NCI-H1436 treated with DMSO at 0.1 percent for 48 hours (cell line): ENCODE measurements at places on chromosomes 3 and 15.

GRCh38 chr3:186930641-186931531 lies 560 bp downstream of the ST6GAL1 start:
- DNase-seq, result no peak

DNA sequence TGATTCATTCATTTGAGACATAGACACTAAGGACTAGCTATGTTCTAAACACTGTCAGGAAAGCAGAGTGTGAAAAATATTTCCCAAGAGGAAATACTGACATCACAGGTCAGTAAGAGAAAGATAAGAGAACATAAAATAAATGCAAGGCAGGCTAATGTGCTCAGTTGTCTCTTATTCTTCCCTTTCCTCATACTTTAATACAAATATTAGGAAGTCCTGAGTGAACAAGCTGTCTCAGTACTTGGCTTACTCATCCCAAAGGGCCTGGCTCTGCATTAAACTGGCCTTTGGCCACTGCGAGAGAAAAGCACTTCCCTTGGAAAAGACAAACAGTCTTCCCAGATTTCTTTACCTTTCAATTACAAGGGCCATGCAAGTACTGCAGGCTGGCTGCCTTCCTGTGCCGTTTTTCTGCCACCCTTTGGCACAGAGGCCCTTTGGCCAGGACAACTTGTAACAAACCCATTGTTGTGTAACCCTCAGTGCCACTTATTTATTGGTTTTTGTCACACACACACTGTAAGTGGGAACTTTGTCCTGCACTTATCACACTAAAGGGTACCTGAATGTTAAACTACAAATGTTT lies 31.7 kb downstream of the EDC3 start:
- no peak for DNase-seq

GRCh38 chr3:105375750-105376511 lies 9.2 kb downstream of the ALCAM start:
- no peak for DNase-seq

DNA sequence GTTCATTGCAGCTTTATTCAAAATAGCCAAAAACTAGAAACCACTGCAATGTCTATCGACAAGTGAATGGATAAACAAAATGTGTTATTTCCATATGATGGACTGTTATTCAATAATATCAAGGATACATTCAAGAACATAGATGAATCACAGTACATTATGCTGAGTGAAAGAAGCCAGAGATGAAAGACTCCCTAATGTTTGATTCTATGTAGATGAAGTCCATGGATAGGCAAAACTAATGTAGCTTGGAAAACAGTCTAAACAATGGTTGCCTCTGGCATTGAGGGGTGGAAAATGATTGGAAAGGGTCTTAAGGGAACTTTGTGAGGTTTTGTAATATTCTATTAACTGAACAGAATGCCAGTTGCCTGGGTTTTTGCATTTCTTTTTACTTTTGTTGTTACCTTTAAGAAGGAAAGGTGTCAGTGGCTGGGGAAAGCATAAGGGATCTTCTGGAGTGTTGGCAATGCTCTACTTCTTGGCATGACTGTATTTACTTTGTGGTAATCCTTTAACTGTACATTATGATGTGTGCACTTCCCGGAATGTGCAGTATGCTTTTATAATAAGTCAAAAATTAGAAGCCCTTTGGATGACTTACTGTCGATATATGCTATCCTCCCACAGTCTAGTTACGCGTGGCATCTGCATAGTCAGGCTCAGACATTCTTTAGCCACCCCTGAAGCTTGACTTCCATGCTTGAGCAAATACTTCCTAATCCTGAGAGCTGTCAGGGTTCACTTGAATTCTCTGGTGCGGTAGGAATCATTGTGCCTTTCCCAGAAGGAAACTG lies 20.5 kb upstream of the ATP10A start:
- DNase-seq, result no peak

DNA sequence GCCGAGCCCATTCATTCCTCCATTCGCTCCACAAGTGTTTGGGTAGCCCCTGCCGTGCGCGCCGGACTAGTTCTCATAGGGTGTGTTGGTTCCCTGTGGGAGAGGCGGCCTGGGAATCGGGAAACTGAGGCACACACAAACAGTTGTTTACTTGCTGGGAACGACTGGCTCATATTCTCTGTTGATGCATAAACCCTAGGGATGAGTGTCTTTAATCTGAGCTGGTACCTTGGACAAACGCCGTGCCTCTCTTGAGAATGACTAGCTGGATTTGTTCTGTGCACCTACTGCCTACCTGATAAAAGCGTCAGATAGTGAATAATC lies 737 bp downstream of the DNAJA4 start:
- DNase-seq, result no peak

DNA sequence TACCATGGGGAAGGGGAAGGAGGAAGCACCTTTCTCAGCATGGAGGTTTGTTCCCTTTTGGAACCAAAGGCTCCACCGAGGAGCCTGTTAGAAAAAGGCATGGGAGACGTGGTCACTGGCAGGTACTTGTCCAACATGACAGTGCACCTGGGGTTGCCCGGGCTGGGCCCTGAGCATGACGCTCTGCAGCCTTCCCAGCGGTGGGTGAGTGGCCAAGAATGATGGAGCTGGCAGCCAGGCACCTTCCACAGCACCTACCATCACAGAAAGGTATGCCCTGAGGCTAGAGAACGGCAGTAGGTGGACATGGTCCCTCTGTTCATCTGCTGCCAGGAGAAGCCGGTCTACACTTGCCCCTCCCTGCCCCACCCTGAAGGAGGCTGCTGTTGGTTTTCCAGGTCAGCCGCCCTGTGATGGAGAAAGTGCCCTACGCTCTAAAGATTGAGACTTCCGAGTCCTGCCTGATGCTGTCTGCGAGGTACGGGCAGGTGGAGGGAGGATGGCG lies 29.0 kb upstream of the NR2C2 start:
- DNase-seq, result no peak

DNA sequence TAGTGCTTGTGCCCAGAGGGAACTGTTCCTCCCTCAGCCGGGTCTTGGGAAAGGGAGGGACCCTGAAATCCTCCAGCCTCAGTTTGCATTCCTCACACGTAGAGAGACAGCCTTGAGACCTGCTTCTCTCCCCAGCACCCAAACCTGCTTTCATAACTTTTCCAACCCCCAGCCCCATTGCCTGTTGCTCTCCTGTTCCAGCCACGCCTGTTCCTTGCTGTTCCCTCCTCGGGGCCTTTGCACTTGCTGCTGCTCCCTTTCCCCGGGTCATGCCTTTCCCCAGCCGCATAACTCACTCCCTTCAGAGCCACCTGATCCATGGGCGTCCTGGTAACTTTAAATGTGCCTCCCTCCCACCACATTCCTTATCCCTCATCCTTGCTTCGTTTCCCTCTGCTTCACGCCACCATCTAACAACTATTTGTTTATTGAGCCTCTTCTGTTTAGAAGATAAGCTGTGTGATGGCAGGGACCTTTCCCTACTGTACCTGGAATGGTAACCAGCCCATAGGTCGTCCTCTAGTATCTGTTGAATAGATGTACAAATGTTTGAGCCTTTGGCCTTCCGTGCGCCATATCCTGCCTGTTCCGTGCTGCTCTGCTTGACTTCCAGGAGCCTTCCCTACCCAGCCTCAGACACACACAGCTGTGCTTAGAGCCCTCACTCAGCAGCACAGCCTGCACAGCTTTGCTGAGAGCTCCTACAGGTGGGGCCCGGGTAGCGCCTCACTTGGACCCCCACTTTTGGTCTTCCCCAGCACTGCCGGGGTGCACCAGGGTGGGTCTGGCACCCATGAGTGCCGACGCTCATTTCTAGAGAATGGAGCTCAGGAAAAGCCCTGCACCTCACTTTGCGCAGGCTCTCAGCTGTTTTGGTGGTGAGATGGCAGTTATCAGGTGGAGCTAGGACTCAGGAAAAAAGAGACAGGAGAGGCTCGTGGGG lies 60.2 kb downstream of the SCN5A start:
- no peak for DNase-seq

GRCh38 chr3:157312376-157312745 lies 124.3 kb upstream of the PTX3 start:
- no peak for DNase-seq
